ENCODE measurements at places on chromosomes 16 and 17. TPM values are rescaled to one million over a fixed set of nuclear protein-coding genes. Genes with fewer than 3 reads are reported as not detected.

The GPRC5B gene
- total RNA-seq = not detected

The KIF1C gene
- 62.6 TPM for total RNA-seq

The CCL17 gene
- total RNA-seq = 7.0 TPM

DNA sequence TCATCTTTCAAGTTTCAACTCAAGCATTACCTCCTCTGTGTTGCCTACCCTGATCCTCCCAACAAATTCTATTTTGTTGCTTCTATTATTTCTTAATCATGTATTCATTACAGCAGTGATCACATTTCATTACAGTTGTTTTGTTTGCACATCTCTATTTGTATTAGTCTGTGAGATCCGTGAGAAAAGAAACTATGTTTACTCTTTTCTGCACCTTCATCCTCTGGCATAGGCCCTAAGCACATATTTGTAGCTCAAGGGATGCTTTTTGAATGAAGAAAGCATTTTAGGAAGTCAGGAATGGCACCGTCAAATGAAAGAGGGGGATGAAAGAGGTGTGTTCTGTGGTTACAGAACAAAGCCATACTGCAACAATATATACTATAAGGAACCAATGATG is 110.5 kb downstream of the SHISA6 start:
- H3K4me1 ChIP-seq = no peaks in the 10 kb centered on the region
- H3K4me3 ChIP-seq = no peak overlapping the region
- DNase-seq = no peak

DNA sequence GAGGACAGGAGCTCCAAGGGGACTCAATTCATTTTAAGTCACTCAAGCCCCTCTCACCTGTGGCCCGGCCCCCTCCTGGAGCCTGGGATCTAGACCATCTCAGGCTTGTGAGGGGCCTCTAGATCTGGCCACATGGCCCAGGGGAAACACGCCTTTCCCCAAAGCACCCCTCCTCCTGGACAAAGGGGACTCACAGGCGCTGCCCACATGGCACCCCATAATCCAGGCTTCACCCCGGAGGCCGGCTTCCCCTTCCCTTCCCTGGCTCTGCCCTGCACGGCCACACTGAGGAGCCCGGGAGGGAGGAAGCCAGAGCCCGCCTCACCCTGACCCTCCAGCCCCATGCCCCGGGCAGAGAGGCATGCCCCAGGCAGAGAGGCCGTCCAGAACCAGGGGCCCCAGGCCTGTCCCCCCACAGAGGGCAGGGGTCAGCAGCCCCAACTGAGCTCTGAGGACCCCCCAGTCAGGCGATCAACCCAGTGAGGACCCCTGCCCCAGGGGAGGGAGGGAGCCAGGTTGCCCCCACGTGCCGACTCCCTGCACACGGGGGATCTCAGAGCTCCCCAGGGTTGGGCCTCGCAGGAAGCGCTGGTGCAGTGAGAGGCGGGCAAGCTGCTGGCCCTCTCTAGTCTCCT is 10.9 kb downstream of the HS3ST6 start:
- no peak overlapping the region for H3K4me3 ChIP-seq
- peaks cover 11% of the 10 kb centered on the region for H3K27me3 ChIP-seq
- no peaks in the 10 kb centered on the region for H3K36me3 ChIP-seq
- no peak for DNase-seq
- H3K4me1 ChIP-seq = no peaks in the 10 kb centered on the region

GRCh38 chr17:37219876-37220606 is 155.7 kb upstream of the C17orf78 start:
- H3K27me3 ChIP-seq = no peaks in the 10 kb centered on the region
- H3K36me3 ChIP-seq = peaks cover 40% of the 10 kb centered on the region
- no peaks in the 10 kb centered on the region for H3K4me1 ChIP-seq
- no peak overlapping the region for H3K27ac ChIP-seq
- DNase-seq = no peak

- H3K27ac ChIP-seq = peak overlapping the region; percentile 87
- H3K27me3 ChIP-seq = no peaks in the 10 kb centered on the region
- DNase-seq = no peak
- H3K4me3 ChIP-seq = peak overlapping the region; percentile 66
- peaks cover 2% of the 10 kb centered on the region for H3K36me3 ChIP-seq
These were observed 18.0 kb upstream of the RNF135 start for GRCh38 chr17:30952638-30953393.

- H3K27ac ChIP-seq = no peak overlapping the region
- H3K4me3 ChIP-seq = no peak overlapping the region
- peaks cover 19% of the 10 kb centered on the region for H3K4me1 ChIP-seq
These were observed 2.7 kb upstream of the GFAP start for GRCh38 chr17:44918006-44918405.

All from activated B cell treated with CpG ODN at 0.5 μM for 24 hours (primary cell).